ENCODE measurements at places on chromosomes 2 and 18.

- DNase-seq = no peak
Observed at GRCh38 chr2:28649481-28650265, 102.0 kb upstream of the PPP1CB start.

GRCh38 chr2:192546565-192546964 is 351.8 kb upstream of the TMEFF2 start:
- DNase-seq = no peak

GRCh38 chr2:73177645-73178255 is 24.6 kb upstream of the NOTO start:
- DNase-seq = no peak

GRCh38 chr2:204517154-204517553 is 28.1 kb upstream of the PARD3B start:
- DNase-seq = no peak

GRCh38 chr2:883260-883802 is 67.3 kb upstream of the SNTG2 start:
- no peak for DNase-seq

GRCh38 chr18:12405066-12405465 is 2.7 kb upstream of the PRELID3A start:
- DNase-seq = no peak

DNA sequence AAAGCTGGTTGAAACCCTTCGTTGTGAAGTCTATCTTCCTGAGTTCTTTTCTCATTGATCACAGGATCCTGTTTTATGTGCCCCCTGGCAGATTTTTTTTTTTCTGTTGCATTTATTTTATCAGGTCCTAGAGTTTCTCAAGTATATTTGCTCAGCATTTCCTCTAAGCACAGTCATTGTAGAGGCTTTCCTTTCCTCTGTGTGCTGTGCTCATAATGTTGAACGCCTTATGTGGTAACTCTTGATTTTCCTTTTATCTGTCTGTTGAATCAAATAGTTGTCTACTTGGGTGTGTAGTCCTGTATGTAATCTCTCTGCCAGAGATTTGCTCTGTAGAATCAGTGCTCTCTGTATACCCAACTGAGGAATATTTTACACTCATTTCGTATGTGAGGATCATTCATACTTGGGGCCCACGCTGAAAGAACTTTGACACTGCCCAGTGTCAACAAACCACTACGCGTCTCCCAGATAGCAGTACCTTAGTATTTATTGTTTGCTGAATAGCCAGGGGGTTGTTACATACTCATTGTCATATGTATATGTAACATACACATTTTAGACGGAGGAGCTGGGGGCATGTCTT is 118.2 kb downstream of the CTNNA2 start:
- DNase-seq = no peak

GRCh38 chr2:225340923-225341322 is 58.6 kb upstream of the NYAP2 start:
- no peak for DNase-seq

DNA sequence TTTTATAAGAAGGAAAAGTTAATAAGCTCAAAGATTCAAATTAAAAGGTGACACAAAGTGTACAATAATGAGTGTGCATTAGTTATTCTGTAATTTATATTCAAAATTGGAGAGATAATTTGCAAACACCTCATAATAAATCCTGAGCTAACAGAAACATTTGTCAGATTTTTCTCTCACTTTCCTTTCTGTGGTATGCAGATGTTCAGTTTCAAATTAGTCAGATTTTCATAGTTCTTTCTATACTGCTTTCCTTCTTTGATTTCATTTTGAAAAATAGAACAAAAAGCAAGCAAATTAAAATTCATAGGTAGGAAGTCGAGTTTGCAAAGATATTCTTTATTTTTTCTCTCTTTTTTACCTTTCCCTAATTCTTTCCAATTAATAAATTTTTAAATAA is 1420.1 kb upstream of the NXPH2 start:
- no peak for DNase-seq

DNA sequence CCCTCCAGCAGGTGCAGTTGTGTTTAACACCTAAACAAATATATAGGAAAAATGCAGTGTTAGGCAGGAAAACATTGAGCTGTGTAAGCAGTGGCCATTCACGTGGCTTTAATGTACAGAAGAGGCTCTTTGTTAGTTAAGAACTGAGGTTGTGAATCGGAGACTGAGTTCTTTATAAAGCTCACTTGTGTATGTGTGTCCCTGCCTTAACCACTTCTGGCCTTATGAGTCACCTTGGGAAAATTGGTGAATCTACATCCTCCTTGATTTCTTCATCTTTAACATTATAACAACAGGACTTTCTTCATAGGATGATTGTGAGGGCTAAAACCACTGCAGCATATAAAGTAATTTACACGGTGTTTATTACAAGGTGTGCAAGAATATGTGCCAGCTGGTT is 188.4 kb upstream of the TPO start:
- no peak for DNase-seq

GRCh38 chr2:156325688-156326525 is 6.6 kb downstream of the NR4A2 start:
- no peak for DNase-seq

GRCh38 chr2:102041351-102041750 is 49.6 kb downstream of the IL1R2 start:
- no peak for DNase-seq

DNA sequence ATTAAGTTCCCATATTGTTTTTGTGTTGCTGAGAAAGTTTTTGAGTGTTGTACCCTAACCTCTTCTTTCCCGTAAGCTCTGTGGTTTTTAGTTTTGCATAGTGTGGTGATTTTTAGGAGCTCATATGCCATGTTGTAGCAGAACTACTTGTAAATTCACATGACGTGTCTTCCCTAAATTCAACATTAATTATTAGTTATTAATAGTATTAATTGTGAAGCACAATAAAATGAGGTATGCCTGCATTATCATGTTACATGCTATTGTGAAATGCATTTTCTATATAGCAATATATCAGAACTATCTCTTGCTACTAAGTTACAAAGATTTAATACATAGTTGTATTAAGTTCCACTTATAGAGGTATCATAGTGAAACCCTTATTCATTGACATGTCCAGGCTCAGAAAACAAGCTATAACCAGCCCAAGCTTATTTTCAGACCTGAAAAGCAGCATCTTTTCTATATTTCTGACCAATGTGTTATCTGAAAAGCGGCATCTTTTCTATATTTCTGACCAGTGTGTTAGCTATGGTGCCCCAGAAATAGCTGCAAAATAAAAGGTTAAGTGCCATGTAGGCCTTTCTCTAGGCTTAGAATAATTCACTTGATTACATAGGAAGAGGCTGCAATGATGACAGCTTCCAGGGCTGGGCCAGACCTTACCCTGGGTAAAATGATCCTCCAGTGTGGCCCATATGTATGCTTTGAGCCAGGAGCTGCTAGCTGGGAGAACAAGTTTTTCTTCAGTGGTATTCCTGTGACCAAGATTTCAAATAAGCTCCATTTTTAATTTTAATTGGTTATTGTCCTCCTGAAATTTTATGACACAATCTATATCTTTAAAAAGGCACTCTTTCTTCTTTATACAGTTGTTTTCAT is 21.6 kb downstream of the EPAS1 start:
- DNase-seq = no peak

DNA sequence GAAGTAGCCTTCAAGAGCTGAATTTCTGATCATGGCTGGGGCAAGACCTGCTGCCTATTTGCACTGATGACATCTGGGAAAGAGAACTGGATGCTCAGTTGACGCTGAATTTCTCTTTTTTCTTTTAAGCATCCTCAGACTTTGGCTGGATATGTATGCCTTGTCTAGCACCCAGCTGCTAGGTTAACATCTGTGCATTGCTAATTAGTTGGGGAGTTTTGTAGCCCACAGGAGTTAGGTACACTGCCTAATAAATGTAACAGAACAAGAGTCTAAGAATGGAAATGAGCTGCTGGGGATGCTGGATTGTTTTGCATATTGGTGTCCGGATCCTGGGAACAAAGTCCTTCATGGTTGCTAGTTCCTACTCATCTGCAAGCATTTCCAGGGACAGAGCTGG is 40.9 kb upstream of the STPG4 start:
- no peak for DNase-seq

GRCh38 chr2:213086050-213086449 is 65.4 kb downstream of the IKZF2 start:
- DNase-seq = no peak

- no peak for DNase-seq
Observed at GRCh38 chr18:47526147-47526546, 274.7 kb upstream of the SKOR2 start.

DNA sequence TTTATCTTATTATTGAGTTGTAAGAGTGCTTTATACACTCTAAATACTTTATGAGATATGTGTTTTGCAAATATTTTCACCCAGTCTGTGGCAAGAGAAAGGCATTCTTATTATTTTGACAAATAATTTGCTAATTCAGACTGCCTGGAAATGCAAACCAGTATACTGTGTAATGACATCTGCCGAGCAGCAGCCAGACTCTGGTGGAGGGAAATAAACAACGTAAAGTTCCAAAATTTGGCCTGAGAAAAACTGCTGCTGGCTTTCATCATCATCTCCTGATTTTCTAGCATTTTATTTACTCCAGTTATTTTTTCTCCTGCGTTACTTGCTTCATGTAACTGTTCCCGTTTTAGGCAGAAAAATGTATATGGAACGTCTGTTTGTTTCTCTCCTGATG is 161.6 kb downstream of the RNF152 start:
- no peak for DNase-seq

- no peak for DNase-seq
Observed at GRCh38 chr2:205463466-205464025, 218.8 kb upstream of the NRP2 start.

- no peak for DNase-seq
Observed at GRCh38 chr2:237790353-237790752, 8.2 kb upstream of the RBM44 start.

- DNase-seq = no peak
Observed at GRCh38 chr2:95029898-95030341, 4.4 kb downstream of the MAL start.

GRCh38 chr2:12803607-12804006 is 86.9 kb downstream of the TRIB2 start:
- DNase-seq = no peak

DNA sequence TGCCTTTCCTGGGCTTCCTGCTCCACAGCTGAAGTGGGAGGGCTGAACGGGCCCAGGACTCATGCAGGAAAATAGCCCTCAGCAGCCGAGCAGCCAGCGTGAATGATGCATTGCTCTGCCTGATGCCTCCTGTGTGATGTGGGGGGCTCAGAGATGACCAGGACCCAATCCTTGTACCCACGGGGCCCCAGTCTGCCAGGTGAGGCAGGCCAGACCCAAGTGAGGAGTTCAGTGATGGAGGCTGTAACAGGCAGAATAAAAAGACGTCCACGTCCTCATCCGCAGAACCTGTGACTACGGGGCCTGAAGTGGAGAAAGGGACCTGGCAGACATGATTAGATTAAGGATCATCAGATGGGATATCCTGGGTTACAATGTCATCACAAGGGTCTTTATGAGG is 194.9 kb upstream of the HDAC4 start:
- no peak for DNase-seq

GRCh38 chr2:23484275-23484674 is 99.3 kb downstream of the KLHL29 start:
- DNase-seq = no peak

DNA sequence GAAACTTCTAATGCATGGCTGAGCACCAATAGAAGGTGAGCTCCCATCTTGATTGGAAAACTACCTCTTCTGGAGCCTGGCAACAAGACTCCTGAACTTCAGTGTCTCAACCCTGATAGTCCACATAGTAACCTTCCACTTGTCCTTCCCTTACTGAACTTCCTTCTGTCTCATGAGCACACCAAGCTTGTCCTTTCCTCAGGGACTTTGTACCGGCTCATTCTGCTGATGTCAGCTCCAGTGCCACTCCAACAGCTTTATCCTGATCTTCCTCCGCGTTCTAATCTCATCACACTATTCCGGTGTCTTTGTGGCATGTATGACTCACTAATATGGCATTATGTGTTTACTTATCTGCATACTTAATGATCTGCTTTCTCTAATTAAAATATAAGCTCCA is 862.0 kb upstream of the ID2 start:
- no peak for DNase-seq

DNA sequence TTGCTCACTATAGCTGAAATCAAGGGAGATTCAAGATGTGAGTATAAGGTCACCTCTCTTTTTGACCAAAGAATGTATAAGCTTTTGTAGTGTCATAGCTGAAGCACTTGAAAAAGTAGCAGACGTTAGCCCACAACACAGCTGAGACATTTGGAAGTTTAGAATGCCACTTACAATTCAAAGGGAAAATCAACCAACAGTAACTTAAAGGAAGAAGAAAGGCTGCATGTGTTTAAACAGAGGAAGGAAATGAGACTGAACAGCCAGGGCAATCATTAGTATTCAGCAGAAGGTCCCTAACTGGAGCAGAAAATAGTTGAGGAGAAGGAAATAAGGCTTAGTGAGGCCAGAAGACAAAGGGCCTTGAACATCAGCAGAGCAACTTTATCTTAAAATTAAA is 23.5 kb upstream of the SCG2 start:
- no peak for DNase-seq

GRCh38 chr18:68627812-68628211 is 87.1 kb downstream of the TMX3 start:
- DNase-seq = no peak

DNA sequence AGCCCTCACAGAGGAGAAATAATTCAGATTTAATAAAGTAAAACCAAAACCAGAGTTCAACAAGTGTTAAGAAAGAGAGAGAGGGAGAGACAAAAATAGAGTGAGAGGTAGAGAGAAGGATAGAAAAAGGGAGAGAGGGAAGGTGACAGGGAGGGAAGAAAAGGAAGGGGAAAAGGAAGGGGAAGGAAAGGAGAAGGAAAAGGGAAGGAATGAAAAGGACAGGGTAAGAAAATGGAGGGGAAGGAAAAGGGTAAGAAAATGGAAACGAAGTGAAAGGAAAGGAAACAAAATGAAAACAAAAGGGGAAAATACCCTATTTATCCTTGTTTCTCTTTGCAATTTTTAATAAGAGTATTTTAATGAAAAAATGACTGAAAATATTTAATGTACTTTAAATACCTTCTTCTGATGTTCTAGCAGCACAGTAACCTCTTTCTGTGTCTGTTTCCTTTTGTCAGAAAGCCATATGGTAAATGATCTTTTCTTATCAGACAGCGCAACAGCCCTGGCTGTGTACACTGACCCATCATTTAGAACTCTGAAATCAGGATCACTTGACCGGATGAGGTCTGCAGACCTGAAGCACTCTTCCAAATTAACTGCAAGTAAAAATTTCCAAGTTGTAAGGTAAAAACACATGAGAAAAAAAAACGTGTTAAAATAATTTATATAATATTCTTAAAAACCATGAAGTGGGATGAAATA is 11.8 kb downstream of the DSC3 start:
- DNase-seq = no peak

DNA sequence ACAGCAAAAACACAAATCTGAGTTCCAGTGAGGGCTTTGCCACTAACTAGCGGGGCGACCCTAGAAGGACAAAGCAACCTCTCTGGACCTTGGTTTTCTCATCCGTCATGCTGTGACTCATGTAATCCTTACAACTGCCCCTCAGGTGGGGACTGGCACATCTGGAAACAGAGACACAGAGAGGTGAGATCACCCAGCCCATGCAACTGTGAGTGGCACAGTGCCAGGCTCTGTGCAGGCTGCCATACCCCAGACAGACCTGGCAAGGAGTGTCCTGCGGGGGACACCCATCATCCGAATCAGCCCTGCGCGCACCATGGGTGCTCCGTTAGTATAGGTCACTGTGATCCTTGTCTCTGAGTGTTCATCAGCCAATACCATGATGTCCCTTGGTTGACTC is 198.3 kb downstream of the SMAD7 start:
- DNase-seq = no peak

Data from stimulated activated CD4-positive, alpha-beta T cell treated with anti-CD3 and anti-CD28 coated beads, Interleukin-15, amount 100 ng/mL, for 1 hour (primary cell).